Aorta (tissue), 5 donors: ENCODE measurements at places on chromosomes 6 and 20.

DNA sequence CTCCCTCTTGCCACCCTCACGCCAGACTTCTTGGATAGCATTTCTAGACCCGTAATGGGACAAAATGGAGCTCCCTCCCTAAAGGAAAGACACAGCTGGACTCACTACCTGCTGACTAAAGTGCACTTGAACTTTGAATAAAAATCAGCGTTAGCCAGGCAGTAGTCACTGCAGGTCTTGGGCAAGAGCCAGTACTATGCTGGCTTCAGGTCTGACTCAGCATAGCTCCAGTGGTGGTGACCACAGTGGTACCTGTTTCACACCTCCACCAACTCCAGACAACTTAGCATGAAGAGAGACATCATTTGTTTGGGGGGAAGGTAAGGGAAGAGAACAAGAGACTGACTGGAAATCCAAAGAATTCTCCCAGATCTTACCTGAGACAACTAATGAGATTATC lies 906.8 kb downstream of the GRIK2 start:
- no peak for DNase-seq

DNA sequence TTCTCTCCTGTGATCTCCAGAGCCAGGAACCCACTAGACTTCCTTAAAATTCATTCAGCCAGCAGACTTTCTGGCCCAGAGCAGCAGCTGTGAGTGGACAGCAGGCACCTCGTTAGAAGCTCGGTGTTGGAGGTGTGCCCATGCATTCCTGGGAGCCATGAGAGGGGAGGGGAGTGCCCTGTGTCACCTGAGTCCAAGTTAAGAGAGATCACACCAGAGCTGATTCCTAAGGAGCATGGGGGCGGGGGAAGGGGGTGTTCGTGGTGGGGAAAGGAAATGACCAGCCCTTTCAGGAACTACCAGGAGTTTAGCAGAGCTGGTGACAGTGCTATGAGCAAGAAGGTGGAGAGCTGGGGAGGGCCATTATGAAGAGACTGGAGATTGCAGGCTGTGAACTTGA lies 46.9 kb downstream of the GFRA4 start:
- DNase-seq, result no peak

DNA sequence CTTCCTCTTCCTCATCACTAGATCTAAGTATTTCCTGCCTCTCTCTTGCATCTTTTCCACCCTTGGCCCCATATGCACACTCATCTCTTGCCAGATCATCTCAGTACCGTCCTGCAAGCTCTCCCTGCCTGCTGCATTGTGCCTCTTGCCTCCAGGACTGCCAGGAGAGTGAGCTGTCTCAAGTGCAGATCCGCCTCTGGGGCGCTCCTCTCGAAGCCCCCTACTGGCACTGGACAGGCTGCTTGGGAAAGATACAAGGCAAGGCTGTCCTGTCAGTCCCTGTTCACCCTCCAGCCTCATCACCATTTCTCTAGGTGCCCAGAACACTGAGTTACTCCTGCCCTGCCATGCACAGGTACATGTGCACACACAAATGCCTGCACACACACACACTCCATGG lies 10.2 kb downstream of the SYNDIG1 start:
- no peak for DNase-seq

DNA sequence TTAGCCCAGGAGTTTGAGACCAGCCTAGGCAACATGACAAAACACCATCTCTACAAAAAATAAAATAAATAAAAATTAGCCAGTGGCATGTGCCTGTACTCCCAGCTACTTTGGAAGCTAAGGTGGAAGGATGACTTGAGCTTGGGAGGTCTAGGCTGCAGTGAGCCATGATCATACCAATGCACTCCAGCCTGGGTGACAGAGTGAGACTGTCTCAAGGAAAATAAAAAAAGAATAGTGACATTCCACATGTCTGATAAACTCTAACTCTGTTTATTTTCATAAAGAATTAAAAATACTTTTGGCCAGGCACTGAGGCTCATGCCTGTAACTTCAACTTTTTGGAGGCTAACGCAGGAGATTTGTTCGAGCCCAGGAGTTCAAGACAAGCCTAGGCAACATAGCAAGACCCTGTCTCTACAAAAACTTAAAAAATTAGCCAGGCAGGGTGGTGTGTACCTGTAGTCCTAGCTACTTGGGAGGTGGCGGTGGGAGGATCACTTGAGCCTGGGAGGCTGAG lies 115.1 kb downstream of the GJA1 start:
- no peak for DNase-seq

DNA sequence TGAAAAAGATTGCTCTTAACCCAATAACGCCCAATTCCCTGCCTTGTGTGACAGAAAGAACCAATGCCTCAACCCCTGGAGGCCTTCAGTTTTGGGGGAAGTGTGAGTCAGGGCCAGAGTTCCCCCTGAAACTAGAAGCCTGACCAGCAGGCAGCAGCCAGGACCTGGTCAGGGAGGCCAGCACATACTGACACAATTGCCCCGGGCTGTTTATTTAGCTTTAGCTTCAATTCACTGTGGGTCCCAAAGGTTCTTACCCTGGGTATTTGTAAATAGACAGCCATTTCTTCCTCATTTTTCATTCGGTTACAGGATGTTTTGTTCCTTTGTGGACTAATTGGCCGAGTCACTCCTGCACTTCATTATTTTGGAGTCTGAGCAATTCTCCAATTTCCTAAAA lies 195.6 kb downstream of the PKHD1 start:
- DNase-seq, result no peak

- DNase-seq, result peak; percentile 92
Measured at GRCh38 chr6:33276864-33277662, at the start of gene B3GALT4. TSS of gene B3GALT4 (plus strand) at chr6:33277123. CDS start at chr6:33277420, 297 bp downstream.

- no peak for DNase-seq
Measured at GRCh38 chr20:32667027-32667426, 6.7 kb downstream of the C20orf203 start.

- DNase-seq, result no peak
Measured at GRCh38 chr6:41155132-41155805, 1.1 kb upstream of the TREML1 start.
